Mesothelial cell of epicardium (in vitro differentiated cells): ENCODE measurements at places on chromosomes 6 and 20. TPM values are rescaled to one million over a fixed set of nuclear protein-coding genes. Genes with fewer than 3 reads are reported as not detected.

DNA sequence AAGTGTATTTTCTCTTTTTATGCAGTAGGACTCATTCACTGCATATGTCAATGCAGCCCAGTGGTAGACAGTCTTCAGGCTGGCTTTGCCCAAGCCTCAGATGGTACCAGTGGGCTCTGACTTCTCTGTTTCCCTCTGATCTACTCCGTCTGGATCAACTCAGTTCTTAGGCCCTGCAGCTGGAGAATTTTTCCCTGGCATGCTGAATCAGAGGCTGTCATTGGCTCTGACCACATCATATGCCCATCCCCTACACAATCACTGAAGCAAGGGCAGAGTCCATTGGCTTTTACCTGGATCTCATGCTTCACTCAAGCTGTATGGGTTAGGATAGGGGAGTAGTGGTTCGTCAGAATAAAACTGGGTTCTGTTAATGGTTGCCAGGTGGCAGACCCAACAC is 57.8 kb downstream of the KIZ start:
- H3K27me3 ChIP-seq, result peaks cover 1% of the 10 kb centered on the region
- H3K27ac ChIP-seq, result no peak overlapping the region
- H3K4me1 ChIP-seq, result no peaks in the 10 kb centered on the region
- peaks cover 3% of the 10 kb centered on the region for H3K36me3 ChIP-seq
- no peak for DNase-seq

SNPH gene
- 3.0 to 3.4 TPM (median 3.3 TPM) in 3 replicates for total RNA-seq

GRCh38 chr6:33091957-33092356 is 16.2 kb downstream of the HLA-DPB1 start:
- H3K36me3 ChIP-seq, result no peaks in the 10 kb centered on the region
- H3K27ac ChIP-seq, result no peak overlapping the region
- peaks cover 23% of the 10 kb centered on the region for H3K27me3 ChIP-seq
- DNase-seq, result no peak
- H3K4me3 ChIP-seq, result no peak overlapping the region

DNA sequence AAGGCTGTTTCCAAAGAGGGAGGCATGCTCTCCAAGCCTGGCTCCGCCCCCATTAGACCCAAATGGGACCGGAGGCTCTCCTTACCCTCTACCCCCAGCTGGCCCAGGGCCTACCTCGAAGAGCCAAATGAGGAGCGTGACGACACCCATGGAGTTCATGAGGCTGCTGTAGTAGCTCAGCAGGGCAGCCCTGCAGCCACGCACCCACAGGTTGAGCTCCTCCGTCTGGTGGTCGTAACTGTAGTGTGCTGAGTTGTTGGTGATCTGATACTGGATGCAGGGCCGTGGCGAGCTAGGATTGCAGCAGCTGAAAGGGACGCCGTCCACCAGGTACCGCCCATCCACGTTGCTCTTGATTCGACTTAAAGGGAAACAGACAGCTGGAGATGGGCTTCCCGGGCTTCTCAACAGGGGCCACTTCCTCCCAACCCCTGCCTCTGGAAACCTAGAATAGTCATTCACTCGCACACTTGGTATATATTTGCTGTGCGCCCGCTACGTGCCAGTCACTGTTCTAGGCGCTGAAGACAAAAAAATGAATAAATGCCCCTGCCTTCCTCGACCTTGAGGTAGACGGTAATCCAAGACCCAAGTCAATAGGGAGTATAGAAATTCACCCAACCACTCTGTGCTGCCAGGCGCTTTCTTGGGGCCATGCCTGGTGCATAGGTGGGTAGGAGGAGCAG is 18.0 kb downstream of the PRPH2 start:
- no peaks in the 10 kb centered on the region for H3K4me1 ChIP-seq
- no peak overlapping the region for H3K27ac ChIP-seq
- H3K4me3 ChIP-seq, result no peak overlapping the region

DNA sequence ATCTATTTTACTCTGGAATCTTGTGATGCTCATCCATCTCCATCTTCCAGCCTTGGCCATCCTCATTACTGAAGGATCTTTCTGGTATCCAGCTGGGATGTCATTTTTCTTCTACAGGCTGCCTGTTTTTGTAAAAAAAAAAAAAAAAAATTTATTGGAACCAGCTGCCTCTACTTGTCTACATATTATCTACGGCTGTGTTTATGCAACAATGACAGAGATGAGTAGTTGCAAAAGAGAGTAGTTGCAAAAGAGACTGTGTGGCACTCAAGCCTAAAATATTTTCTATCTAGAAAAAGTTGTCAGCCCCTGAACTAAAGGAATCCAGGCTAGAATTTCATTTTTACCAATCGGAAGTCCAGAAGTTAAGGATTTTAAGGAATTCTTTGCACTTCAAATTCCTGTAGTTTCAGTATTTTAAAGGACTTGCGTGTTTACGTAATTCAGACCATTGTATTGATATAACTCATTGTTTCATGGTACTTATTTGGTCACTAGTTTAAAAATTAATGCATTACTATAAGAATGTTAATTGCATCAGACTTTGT is 38.6 kb upstream of the PLCG1 start:
- H3K4me1 ChIP-seq, result no peaks in the 10 kb centered on the region
- no peak overlapping the region for H3K27ac ChIP-seq
- no peaks in the 10 kb centered on the region for H3K27me3 ChIP-seq

MUC22 gene
- not detected in 3 replicates for total RNA-seq

DDX27 gene
- 37.9 to 40.2 TPM (median 38.0 TPM) in 3 replicates for total RNA-seq
